ENCODE measurements at places on chromosomes 1 and 21. TPM values are rescaled to one million over a fixed set of nuclear protein-coding genes. Genes with fewer than 3 reads are reported as not detected.

LRRC8B gene
- total RNA-seq, result 0.19 TPM

- DNase-seq, result no peak
Measured at GRCh38 chr1:5291889-5292288, 637.5 kb downstream of the AJAP1 start.

DNA sequence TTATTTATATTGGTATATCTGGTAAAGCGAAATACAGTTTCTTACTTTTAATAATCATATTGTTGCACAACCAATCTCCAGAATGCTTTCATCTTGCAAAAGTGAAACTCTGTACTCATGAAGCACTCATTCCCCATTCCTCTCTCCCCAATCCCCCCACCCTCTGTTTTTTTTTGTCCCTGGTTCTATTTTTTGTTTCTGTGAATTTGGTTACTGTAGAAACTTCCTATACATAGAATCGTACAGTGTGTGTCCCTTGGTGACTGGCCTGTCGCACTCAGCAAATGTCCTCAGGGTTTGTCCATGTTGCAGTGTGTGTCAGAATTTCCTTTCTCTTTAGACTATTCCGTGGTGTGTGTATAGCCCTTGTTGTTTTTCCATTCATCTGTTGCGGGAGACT, 7.9 kb upstream of the NLRP3 start:
- DNase-seq, result no peak

GRCh38 chr1:231020139-231020601, 19.9 kb downstream of the FAM89A start:
- DNase-seq, result no peak

DNA sequence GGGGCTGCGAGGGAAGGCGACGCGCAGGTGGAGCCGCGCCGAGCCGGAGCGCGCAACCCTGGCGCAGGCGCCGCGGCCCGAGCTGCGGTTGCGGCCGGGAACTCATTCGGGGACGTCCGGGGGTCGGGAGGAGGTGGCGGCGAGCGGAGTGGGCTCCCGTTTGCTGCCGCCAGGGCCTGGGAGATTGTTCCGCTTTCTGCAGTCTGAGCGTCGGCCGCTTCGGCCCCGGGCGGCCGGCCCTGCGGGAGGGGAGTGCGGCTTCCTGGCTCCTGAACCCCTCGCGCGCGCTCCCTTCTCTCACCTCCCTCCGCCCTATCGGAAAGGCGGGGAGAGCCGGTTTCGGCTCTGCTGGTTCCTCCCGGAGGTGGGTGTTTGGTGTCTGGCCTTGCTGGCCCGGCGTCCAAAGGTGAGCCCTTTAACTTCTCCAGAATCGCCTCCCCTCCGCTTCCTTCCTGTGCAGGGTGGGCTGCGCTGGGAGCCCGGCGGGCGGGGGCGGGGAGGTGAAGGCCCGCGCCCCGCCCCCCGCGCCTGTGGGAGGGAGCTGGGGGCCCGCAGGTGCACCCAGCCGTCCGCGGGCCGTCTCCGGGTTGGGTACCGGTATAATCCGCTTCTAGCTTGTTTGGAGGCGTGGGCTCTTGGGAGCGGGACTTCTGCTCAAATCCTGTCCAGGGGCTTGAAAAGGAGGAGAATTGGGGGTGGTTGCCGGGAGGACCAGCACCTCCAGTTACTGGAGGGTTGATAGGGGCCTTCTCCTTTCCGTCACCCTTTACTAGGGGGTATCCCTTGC, 683 bp downstream of the LRRC8D start:
- DNase-seq, result no peak

DNA sequence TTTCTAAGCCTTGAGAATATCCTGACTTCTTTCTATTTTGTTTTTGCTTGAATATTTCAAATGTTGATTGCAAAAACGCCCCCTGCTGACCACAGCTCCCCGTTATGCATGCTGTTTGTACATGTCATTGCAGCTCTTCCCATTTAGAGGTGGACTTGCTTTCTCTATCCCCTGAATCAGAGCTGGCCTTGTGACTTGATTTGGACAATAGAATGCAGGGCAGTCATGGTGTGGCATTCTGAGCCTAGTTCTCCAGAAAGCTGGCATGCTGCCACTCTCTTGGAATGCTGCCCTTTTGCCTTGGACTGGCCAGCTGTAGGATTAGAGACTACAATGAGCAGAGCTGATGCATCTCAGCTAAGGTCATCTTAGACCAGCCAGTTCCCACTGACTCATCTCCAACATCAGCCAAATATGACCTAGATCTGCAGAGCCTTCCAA, 1561.5 kb downstream of the MRPL39 start:
- peak; percentile 0 for DNase-seq

- DNase-seq, result no peak
Measured at GRCh38 chr1:61842036-61842435, 99.8 kb downstream of the PATJ start.

COL9A2 gene
- total RNA-seq, result 0.13 TPM

OR2L2 gene
- total RNA-seq, result not detected

GRCh38 chr1:110464340-110464739, 13.4 kb downstream of the PROK1 start:
- DNase-seq, result peak; percentile 19

CIART gene
- 9.5 TPM for total RNA-seq

ANKRD65 gene
- total RNA-seq, result not detected

- DNase-seq, result no peak
Measured at GRCh38 chr1:183588827-183589226, 1.4 kb downstream of the NCF2 start.

MYOM3 gene
- total RNA-seq, result 0.06 TPM

GRCh38 chr1:91622616-91623015, 122.0 kb downstream of the CDC7 start:
- DNase-seq, result no peak

GRCh38 chr1:244006961-244007360, 44.1 kb upstream of the ZBTB18 start:
- no peak for DNase-seq

AQP10 gene
- not detected for total RNA-seq

LRRC53 gene
- not detected for total RNA-seq

GJA4 gene
- total RNA-seq, result not detected

- no peak for DNase-seq
Measured at GRCh38 chr1:17250601-17251000, 1.7 kb downstream of the PADI3 start.

DNA sequence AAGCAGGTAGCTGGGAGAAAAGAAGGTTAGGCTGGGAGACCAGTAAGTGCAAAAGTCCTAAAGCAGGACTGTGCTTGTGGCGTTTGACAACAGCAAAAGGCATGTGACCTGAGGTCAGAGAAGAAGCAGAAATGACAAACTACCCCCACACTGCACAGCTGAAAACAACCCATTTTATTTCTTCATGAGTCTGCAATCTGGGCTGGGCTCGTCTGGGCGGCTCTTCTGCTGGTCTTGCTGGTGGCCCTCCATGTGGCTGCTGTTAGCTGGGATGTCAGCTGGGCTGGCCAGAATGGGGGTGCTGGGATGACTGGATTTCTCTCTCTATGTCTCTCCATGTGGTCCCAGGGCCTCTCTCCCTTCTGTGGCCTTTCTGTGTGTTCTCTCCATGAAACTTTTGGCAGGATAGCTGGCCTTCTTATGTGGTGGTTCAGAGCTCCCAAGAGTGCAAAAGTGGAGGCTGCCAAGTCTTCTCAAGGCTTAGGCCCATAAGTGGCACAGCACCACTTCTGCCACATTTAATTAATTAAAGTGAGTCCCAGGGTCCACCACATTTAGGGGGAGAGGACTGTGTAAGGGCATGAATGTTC, 128.6 kb downstream of the RIPK4 start:
- DNase-seq, result no peak

- DNase-seq, result no peak
Measured at GRCh38 chr21:43723648-43724047, 4.7 kb downstream of the PDXK start.

CFHR4 gene
- not detected for total RNA-seq

DNA sequence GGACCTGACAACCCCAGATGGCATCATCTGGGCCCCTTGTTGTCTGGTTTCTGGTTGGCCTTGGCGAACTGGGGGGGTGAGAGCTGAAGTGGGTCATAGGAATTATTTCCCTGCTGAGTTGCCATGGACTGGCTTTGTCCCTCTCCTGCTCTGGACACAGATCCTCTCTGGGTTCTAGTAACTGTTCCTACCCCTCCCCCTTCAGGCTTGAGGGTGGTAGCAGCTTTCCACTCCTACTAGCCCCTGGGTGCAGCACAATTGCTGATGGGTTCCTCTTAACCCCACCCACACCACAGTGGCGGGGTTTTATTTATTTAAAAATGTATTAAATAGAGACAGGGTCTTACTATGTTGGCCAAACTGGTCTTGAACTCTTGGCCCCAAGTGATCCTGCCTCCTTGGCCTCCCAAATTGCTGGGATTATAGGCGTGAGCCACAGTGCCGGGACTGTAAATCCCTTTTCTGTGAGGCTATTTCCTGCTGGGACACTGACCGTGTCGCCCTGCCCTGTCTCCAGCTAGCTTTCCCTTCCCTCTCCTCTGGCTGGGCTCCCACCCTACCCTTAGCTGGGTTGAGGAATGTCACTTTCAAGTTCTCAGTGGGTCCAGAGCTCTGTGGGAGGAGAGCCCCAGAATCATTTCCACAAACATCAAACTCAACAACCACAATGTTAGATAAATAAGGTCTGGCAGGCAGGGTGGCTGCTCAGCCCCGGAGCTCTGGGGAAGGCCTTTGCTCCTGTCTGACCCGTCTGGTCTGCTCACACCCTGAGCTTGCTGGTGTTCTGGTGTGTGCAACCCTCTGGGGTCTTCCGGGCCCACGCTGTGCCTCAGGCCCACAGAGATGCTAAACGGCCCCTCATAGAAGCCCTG, 112.7 kb upstream of the WNT4 start:
- DNase-seq, result no peak

GRCh38 chr21:34337741-34338140, 26.1 kb upstream of the KCNE2 start:
- DNase-seq, result no peak

HCRTR1 gene
- total RNA-seq, result not detected

Data from HFFc6 (cell line).